ENCODE measurements at places on chromosomes 7 and 10.

- no peak for DNase-seq
Observed at GRCh38 chr7:90599892-90600555, 3.9 kb downstream of the CDK14 start.

GRCh38 chr10:18229826-18230225 lies 89.6 kb downstream of the CACNB2 start:
- DNase-seq: no peak

- no peak for DNase-seq
Observed at GRCh38 chr7:17152721-17153120, 145.7 kb upstream of the AHR start.

- DNase-seq: no peak
Observed at GRCh38 chr7:74266191-74266963, 12.2 kb upstream of the RFC2 start.
